Activated effector memory CD4-positive, alpha-beta T cell treated with anti-CD3 and anti-CD28 coated beads, Interleukin-2, amount 50 U/mL, for 16 hours (primary cell): ENCODE measurements at places on chromosomes 5 and 9.

DNA sequence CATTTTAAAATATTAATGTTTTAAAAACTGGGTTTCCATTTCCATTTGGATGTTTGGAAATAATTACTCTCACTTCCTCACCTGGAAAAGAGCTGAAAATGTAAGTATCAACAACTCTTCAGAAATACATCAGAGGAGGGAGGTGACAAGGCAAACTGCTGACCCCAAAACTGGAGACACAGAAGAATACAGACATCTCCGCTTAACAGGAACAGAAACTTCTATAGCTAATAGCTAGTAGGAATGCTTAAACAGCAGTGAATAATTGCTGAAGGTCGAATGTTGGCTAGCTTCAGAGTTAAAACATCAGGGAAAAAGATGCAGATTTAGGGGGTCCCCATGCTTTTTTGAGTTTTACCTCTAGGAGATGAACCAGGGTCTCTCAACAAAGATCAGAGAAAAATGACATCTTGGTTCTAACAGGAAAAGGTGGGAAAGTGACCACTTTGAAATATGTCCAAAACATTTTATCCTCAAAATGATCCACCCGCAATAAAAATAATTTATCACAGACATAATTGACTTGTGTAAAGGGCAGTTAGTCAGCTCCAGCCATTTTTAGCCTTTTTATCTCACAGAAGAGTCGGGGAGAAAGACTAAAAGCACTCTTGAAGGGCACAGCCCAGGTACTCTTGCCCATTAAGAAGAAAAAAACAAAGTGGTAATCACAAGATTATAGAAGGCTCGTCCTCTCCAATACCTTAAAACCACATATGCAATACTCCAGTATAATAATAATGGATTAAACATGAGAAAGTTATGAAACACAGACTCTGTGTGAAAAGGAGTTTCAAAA, 1474.9 kb downstream of the EFNA5 start:
- no peak for DNase-seq

GRCh38 chr9:120001536-120001935, 578.4 kb downstream of the CDK5RAP2 start:
- DNase-seq: no peak

DNA sequence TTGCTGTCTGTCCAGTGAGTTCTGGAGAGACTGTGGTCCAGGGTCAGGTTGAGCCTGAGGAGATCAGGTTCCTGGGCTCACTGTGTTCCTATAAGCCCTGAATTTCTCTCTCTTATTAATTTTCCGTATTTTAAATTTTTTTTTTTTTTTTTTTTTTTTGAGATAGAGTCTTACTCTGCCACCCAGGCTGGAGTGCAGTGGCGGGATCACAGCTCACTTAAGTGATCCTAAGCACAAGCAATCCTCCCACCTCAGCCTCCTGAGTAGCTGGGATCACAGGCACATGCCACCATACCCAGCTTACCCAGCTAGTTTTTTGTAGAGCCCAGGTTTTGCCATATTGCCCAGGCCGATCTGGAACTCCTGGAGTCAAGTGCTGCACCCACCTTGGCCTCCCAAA, 22.5 kb downstream of the NDST1 start:
- DNase-seq: no peak

DNA sequence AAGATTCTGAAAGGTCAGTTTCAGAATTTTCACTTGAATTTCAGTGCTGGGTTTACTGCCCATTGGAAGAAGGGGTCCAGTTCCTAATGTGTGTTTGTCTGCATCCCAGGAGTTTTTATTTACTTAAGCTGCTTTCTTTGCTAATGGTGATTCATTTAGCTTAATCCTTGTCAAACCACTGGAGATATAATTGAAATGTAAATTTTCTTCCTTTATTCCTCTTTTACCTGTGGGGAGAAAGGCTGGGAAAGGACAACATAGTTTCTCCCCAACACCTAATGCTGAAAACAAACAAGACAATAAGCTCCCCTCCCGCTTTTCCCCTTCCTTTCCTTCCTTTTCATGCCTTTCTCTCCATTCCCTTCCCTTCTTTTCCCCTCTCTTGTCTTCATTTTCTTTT, 185.8 kb downstream of the KCTD16 start:
- DNase-seq: no peak

DNA sequence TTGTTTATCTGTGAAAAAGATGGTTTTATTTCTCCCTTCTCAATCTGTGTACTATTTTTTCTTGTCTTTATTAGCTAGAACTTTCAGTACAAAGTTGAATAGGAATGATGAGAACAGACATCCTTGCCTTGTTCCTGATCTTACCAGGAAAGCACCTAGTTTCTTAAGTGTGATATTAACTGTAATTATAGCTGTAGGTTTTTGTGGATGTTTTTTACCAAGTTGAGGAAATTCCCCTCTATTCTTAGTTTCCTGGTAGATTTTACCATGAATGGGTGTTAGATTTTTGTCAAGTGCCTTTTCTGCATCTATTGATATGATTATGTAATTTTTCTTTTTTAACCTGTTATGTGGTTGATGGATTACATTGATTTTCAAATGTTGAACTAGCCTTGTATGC, 68.7 kb downstream of the KCNN2 start:
- no peak for DNase-seq

GRCh38 chr5:143231973-143232812, 171.3 kb downstream of the NR3C1 start:
- DNase-seq: no peak

DNA sequence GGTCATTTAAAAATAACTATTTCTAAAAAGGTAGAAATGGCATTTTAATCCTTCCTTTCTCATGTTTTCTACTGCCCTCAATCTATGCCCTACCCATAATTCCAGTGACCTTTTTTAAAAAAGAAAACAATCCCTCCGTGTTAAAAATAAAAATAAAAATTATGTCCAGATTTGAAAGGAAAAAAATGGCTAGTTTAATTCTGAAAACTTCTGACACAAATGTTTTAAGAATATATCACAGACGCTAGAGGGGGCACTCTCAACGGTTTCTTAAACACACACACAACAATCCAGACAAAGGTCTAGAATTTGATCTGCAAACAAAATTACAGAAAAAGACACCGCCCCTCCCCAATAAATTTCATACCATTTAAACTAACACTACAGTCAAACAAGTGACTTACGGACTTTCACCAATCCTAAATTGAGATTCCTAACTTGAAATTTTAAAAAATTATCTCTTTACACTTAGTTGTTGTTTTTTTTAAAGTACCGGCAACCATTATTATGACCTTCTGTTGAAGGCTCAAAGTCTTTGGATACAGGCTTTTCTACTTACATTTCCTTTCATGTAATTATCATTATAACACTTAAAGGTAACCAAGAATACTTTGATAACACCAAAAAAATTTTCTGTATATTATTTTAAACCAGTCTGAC, 38.2 kb downstream of the CLINT1 start:
- no peak for DNase-seq

DNA sequence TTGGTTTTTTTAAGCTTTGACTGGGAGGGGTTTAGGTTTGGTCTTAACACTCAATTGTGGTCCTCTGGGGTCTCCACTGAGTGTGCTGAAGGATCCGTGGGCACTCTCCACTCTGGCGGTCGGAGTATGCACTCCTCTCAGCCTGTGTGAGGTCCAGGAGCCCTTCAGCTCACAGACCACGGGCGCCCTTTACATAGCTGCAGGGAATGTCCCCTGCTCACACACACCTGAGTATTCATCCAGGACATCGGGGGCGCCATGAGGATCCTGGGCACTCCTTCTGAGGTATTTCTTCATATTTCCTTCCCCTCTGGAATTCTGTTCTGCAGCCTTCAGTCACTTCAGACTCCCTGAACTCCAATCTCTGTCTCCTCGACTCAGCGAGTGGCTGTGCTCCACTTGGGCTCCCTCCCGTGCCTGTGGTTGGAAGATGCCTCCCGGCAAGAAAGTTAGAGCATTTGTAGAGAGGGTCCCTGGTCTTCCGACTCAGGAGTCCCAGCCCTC, 12.5 kb downstream of the TRIP13 start:
- DNase-seq: peak; percentile 51

DNA sequence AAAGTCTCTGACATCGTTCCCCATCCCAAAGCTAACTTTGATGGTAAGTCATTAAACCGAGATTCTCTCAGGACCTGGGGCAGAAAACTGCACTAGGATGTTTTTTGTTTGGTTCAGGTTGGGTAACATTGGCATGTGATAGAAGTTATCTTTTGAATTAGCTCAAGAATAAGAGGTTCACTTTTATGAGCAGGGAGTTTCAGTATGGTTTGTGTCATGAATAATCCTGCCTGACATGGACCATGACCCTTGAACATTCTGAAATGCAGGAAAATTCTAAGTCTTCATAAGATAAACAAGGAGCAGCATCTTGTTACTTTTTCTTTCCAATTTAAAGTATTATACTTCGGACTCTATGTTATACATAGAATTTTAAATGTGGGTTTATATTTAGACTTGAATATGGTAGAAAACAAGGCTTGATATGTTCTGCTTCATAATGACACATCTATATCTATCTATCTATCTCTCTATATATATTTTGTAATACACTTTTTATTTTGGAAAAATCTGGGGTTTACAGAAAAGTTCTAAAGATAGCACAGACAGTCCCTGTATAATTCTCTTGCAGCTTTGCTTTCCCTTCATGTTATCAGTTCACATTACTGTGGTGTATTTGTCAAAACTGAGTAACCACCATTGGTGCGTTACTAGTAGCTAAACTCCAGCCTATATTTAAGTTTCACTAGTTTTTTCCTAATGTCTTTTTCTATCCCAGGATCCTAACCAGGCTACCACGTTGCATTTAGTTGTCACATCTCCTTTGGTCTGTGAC, 102.7 kb upstream of the TAF11L2 start:
- DNase-seq: no peak

DNA sequence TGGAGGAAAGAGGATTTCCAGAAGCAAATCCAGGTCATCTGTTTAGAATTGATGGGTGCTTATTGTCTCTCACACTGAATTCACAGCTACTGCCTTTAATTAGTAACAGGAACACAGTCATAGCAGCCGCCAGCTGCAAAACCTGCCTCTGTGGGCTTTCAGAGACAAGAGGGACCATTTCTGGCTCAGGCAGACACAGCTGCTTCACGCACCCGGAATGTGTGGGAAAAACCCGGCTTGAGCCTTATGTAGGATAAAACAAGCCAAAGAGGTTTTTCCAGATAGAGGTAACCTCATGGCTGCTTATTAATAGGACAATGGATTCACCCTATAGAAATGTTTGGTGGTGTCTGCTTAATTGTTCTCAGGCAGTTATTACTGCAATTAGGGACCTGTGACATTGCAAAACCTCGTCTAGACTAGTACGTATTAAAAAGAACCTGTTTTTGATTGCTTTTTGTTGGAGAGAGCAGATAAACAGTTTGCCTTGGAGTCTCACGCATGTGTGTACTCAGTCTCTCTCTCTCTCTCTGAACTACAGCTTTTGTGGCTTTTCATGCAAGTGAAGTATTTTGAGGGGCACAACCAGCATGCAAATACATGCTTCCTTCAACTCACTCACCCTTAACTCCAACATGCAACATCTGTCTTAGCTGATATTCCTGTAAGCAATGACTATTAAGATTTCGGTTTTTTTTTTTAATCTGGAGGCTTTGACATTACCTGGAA, 302.7 kb downstream of the PLK2 start:
- no peak for DNase-seq

DNA sequence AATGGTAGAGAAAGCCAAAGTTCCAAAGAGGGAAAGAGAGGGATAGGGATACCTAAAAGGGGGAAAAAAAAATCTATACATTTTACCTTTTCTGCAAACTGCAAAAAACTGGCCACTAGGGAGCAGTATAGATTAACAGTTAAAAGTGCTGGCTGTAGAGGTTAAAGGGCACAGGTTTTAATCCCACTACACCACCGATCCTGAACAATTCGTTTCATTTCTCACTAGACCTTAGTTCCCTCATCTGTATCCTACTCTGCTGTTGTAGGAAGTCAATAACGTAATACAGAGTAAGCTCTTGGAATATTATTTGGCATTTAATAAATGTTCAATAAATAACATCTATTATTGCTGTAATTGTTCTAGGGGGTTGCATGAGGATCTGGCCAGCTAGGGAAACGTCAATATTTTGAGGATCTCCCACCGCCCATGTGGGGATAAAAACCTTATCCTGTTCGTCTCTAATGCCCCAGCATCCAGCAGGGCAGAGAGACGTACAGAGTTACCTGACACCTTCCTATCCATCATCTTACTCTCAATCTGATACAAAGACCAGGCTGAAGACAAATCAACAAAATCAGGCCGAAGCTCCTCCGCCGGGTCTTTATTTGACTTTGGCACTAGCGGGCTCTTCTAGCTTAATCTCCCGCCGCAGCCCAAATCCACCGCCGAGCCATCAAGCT, 757 bp downstream of the CDC26 start:
- no peak for DNase-seq

- no peak for DNase-seq
Observed at GRCh38 chr5:159878988-159879471, 37.3 kb upstream of the ADRA1B start.

GRCh38 chr5:150108711-150109514, 22.6 kb upstream of the CSF1R start:
- DNase-seq: no peak

GRCh38 chr9:33924978-33925797, 108.2 kb downstream of the UBE2R2 start:
- DNase-seq: no peak

DNA sequence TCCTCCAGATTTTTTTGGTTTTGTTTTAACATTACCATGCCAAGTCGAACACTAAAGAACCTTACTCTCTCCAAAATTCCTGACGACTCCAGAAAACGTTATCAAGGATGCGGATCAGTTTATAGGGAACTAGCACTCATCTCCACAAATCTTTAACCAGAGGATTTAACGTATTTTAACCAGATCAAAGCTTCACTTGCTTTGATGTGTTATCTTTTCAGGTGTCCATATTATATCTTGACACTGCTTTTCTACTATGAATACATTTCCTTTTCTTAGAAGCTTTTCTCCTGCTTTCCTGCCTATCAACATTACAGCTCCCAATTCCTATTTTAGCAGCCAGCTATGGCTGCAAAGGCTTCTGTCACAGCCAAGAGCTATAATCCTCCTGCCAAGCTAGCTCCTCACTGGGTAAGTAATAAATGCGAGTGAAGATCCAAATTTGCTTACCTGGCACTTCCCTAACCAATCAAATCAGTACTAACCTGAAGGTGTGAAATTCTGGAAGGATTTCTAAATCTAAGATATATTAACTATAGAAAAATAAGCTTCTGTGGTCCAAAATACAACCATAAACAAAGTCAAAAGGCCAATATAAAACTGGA, 60.2 kb downstream of the CDC14B start:
- no peak for DNase-seq

- no peak for DNase-seq
Observed at GRCh38 chr5:31948006-31948405, 226.1 kb downstream of the GOLPH3 start.
